Activated naive CD4-positive, alpha-beta T cell treated with anti-CD3 and anti-CD28 coated beads, Interleukin-2, amount 10 ng/mL, durations not matched to agents 7 days and 5 days (primary cell): ENCODE measurements at places on chromosomes 7 and 10.

- DNase-seq, result no peak
These were observed 9.6 kb downstream of the PDZD8 start for GRCh38 chr10:117365612-117366011.

GRCh38 chr7:81944058-81944457 lies 174.2 kb upstream of the HGF start:
- DNase-seq, result no peak

GRCh38 chr7:40948239-40948638 lies 754.7 kb downstream of the INHBA start:
- DNase-seq, result no peak

- no peak for DNase-seq
These were observed 41.5 kb upstream of the PRSS58 start for GRCh38 chr7:142299237-142299781.

DNA sequence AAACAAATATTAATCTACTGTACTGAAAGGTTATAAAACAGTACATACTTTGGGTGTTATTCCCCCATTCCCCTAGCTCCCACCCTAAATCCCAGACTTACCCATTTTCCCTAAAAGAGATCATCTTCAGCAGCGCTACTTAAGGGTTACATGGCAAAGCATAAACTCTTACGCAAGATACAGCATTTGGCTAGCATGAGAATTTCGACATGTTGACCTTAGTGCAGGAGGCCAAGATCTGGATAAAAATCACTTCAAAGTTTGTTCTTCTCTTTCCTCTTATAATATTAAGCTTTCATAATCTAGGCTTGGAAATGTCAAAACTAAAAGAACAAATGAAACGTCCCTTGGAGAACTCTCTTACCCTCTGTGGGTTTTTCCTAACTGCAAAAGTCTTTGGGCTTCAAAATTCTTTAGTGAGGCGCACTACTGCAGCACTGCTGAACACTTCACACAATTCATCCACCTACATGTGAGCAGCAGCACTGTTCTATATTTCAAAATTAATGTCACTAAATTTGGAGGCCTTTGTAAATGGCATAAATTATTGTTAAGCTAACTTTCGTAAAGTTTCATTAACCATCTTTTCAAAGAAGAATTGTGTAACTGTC lies 59.5 kb upstream of the PDLIM1 start:
- DNase-seq, result no peak

DNA sequence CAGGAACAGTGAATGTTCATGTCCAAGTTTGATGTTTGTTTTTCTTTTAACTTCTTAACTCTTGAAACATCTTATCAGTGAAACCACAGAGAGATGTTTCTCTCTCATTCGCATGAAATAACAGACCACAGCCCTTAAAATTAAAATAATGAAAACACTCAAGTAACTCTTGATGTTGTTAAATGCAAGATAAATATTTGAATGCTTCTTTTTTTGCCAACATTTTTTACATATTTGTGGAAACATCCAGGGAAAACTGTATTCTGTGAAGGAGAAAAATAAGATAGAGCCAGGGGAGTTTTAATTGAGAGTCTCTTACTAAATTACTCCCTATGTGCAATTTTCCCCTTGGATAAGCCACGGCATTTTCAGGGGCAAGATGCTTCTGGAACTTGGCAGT lies 361.8 kb upstream of the MGMT start:
- no peak for DNase-seq

DNA sequence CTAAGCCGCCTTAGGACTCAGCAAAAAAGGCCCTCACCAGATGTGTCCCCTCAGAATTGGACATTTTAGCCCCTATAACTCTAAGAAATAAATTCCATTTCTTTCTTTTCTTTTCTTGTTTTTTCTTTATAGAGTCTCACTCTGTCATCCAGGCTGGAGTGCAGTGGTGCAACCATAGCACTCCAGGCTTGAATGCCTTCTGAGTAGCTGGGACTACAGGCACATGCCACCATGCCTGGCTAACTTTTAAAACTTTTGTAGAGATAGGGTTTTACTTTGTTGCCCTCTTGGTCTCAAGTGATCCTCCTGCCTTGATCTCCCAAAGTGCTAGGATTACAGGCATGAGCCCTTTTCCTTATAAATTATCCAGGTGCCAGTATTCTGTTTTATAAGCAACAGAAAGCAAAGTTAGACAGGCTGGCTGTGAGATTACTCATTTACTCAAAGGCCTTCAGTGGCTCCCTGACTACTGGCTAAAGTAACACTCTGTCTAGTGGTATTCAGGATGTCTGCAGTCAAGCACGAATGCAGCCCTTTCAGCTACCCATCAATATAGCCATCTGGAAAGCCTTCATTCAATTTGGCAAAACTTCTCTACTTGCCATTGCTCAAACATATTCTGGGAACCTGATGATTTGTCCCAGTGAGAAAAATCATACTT lies 128.6 kb downstream of the ICA1 start:
- DNase-seq, result no peak

- no peak for DNase-seq
These were observed 19.6 kb upstream of the PAPSS2 start for GRCh38 chr10:87640043-87640442.

DNA sequence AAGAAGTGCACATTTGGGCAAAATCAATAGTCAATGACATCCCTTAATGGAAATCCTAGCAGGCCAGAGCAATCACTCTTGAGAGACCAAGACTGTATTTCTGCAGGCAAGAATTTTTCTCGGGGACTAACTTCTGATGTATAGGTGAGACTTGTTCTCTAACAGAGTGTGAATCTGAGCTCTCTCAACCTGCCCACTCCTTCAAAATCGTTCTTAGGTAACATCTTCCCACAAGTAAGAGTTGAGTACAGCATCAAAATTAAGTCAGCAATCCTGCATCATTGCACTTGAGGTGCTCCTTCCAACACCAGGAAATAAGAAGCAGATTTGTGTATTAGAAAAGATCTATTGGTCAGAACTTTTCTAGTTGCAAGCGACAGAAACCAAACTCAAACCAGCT lies 25.6 kb upstream of the GFRA1 start:
- DNase-seq, result no peak
